ENCODE measurements at places on chromosomes 4 and X. TPM values are rescaled to one million over a fixed set of nuclear protein-coding genes. Genes with fewer than 3 reads are reported as not detected.

- no peak for DNase-seq
Measured at GRCh38 chr4:138348055-138348454, 105.9 kb upstream of the SLC7A11 start.

DNA sequence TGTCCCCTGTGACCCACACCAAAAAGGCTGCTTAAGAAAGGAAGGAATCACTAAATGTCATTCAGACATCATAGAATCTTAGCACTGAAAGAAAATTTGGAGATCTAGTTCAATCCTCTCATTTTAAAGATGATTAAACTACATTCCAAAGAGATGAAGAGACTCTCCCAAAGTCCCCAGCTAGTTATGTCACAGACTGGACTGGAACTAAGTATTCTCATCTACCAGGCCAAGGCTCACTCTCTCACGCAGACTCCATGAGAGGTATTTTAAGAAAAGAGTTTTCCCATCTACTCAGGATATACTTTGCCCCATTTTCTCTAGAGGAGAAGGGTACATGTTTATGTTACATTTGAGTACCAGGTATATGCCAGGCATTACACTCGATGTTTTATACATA is 6.9 kb downstream of the FABP2 start:
- no peak for DNase-seq

- no peak for DNase-seq
Measured at GRCh38 chrX:51614353-51615012, 4.2 kb downstream of the CENPVL3 start.

Gene GPRASP1
- 36.3 TPM for total RNA-seq

Gene IL1RAPL1
- 0.54 TPM for total RNA-seq

Gene CT45A1
- total RNA-seq, result not detected

Gene GABRG1
- not detected for total RNA-seq
